Right renal cortex interstitium (tissue), 3 donors: ENCODE measurements at places on chromosomes 16 and 17. TPM values are rescaled to one million over a fixed set of nuclear protein-coding genes. Genes with fewer than 3 reads are reported as not detected.
A peak's percentile ranks its signal among the peaks of the same experiment; 100 is the strongest.

DNA sequence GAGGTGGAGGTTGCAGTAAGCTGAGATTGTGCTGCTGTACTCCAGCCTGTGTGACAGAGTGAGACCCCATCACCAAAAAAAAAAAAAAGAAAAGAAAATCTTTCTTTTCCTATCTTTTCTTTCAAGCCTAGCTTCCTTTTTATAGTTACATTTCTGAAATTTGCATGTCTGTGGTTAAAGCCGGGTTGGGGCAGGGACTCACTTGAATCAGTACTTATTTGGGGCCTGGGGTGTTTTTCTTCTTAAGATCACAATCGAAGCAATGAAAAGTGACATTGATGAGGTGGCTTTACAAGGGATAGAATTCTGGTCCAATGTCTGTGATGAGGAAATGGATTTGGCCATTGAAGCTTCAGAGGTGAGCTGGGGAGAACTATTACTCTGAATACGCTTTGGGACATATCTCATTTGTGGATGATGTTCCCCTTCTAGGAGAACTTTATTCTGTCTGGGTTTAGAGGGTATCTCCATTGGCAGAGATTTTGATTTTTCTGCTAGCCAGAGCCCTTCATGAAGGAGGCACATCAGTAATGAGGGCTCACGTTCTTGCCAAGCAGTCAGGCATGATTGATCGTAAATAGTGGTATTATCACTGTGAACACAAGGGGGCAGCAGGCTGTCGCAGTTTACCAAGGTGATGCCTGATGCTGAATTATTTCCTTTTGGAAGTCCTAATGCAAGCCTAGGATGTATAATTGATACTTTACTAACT lies 14.3 kb downstream of the KPNB1 start:
- DNase-seq, result peak; percentile 41

DNA sequence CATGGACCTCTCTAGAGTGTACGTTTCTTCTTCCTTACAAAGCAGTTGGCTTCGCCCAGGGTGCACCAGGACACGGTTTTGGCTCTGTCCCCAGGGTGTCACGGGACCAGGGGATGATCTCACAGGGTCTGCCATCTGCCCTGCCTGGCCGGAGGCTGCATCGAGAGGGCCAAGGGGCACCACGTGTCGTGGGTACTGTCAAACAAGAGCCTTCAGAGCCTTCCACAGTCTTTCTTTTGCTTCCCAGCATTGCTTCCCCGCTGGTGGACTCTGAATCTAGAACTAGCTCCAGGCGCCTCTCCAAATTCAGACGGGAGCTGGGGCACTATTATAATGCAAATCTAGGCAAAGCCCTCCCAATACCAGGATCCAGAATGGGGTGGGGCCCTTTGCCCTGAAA lies 47.9 kb downstream of the MAPT start:
- no peak for DNase-seq

- DNase-seq, result no peak
Measured at GRCh38 chr17:34067011-34067410, 188.1 kb upstream of the CCL2 start.

DNA sequence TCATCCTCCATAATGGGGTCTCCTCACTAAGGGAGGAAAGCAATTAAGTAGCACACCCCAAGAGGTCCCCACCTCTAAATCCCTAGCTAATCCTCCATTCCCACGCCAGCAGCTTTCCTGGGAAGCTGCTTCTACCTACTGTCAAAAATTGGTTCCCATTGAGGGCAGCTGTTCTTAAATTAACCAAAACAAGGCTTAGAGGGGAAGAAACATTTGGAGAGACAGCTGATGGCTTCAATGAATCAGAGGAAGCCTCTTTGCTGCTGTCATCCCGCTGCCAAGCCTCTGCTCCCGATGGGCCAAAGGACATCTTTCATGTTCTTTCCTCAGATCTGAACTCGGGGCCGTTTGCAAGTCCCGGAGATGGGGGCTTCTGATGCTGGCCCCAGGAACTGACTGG lies 26.6 kb downstream of the AIPL1 start:
- DNase-seq, result no peak

The DRC7 gene
- polyA plus RNA-seq, result 3.9 TPM

DNA sequence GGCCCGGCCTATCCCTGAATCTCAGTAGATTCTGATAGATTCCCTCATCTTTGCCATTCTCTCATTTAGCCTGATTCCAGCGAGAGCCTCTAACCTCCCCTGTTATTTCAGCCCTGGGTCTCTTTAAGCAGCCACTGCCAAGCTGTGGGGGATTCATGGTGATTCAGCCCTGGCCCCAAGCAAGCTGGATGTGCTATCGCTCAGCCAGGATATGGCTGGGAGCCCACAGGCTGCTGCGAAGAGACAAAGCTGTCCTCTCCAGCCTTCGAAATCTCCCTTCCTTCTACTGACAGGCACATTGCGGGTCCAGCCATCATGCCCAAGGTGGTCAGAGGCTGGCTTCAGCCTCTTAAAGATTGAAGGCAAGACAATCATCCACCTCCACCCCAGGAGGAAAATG lies 394.1 kb downstream of the SOX9 start:
- DNase-seq, result no peak

- no peak for DNase-seq
Measured at GRCh38 chr17:77320485-77321256, 179.9 kb downstream of the SEC14L1 start.

The ZG16 gene
- 0.06 TPM for polyA plus RNA-seq

DNA sequence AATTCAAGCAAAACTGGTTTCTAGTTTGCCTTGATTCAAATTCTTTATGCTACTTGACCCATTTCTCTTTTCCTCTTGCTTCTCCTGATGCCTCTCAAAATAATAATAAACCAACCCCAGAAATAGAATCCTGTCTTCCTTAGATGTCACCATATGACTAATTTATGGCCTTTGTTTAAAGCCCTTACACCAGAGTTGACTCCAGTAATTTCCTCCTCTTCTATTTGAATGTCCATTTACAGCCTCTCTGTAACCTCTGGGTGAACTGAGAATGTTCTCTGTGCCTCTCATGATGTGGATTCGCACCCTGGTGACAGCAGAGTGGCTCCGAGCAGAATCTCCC lies 31.5 kb downstream of the ZFHX3 start:
- no peak for DNase-seq
